ENCODE measurements at places on chromosomes 6 and 20.

DNA sequence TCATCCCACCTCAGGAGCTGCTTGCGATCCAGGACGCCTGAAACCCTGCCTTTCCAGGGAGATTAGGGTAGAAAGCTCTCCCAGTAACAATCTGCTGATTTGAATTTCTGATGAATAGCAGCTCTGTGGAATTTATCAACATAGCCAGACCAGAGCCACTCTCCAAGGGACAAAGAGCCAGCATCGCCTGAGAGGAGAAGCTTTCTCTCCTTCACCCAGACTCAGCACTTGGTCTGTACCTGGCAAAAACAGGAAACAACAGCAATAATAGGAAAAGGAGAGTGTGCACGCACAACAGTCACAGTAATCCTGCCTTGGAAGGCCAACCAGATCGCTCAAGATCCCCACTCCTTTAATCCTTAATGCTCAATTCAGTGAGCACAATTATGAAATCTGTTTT is 22.3 kb upstream of the ROS1 start:
- DNase-seq: no peak

- DNase-seq: peak; percentile 31
These were observed 3.4 kb upstream of the ZNF292 start for GRCh38 chr6:87151781-87152525.

DNA sequence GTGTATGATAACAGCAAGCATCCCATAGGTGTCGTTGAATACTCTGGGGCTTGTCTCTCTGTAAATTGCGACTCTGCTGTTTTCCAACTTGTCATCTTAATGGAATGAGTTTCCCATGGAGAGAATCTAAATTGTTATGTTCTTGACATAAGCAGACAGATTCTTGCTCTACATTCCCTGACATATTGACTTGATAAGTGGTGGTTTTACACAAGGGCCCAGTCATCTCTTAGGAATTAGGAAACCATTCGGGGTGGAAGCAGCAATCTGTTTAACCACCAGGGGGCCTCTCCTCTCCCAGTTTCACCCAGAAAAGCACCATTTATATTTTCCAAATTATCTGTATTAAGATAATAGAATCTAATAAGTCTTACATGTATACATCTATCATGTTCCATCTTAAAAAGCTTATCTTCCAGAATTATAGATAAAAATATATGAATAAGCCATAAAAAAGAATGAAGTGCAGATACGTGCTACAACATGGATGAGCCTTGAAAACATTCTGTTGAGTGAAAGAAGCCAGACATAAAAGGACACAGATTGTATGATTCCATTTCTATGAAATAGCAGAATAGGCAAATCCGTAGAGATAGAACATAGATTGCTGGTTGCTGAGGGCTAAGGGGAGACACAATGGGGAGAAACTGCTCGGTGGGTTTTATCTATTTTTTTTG is 23.1 kb upstream of the MROH8 start:
- no peak for DNase-seq

- no peak for DNase-seq
These were observed 62.6 kb downstream of the BACH2 start for GRCh38 chr6:90233994-90234393.

GRCh38 chr6:99605911-99606655 is 550 bp upstream of the PRDM13 start:
- DNase-seq: no peak

GRCh38 chr20:33475381-33476152 is 14.3 kb upstream of the CBFA2T2 start:
- DNase-seq: no peak

GRCh38 chr20:12638633-12639312 is 370.0 kb upstream of the SPTLC3 start:
- DNase-seq: no peak

DNA sequence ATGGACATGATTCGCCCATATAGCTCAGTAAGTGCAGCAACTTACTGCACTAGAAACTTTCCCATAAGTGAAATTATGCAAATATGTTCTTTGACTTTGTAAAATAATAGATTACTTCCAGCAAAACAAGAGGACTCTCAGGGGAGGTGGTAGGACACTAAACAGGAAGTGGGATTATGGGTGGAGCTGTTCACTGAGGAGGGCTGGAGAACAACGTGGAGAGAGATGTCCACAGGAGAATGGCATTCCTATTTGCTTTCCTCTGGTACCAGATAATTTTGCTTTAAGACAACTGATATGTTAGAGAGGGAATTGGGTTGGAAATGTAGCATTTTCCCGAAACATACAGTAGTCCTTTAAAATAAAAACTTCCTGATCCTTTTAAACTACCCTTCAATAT is 3.7 kb downstream of the TPD52L1 start:
- DNase-seq: no peak

DNA sequence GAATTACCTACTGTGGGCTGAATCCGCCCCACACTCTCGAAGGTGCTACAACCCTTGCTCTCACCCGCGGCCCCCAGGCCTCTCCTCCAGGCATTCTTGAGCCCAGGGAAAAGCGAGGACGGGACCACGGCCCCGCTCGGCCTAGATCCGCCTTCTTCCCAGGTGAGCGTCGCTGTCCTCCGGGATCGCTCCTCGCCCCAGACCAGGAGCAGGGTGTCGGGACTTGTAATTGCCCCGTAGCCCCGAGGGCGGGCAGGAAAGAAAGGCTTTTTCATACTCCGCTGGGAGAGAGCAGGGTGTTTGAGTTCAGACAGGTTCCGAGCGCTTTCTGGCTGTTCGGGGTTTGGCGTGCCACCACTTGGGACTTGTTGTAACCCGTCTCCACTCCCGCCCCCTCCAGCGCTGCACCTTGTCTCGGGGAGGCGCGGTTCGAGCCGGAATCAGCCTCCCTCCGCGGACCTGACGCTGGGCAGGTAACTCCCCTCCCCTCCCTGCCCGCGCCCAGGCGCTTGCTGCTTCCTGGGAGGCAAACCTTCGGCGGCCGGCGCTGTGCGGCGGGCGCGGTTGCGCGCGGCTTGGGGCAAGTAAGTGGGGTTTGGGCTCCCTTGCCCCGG is at the start of gene FAM83B:
Gene FAM83B, plus strand, starts transcription at position 529 of the 614 bp plus-strand sequence. CDS start 23,476 bp downstream, outside the sequence.
- no peak for DNase-seq

- DNase-seq: no peak
These were observed 50.7 kb downstream of the LRRC1 start for GRCh38 chr6:53845280-53846195.

GRCh38 chr6:129704708-129705107 is 5.3 kb downstream of the ARHGAP18 start:
- DNase-seq: no peak

DNA sequence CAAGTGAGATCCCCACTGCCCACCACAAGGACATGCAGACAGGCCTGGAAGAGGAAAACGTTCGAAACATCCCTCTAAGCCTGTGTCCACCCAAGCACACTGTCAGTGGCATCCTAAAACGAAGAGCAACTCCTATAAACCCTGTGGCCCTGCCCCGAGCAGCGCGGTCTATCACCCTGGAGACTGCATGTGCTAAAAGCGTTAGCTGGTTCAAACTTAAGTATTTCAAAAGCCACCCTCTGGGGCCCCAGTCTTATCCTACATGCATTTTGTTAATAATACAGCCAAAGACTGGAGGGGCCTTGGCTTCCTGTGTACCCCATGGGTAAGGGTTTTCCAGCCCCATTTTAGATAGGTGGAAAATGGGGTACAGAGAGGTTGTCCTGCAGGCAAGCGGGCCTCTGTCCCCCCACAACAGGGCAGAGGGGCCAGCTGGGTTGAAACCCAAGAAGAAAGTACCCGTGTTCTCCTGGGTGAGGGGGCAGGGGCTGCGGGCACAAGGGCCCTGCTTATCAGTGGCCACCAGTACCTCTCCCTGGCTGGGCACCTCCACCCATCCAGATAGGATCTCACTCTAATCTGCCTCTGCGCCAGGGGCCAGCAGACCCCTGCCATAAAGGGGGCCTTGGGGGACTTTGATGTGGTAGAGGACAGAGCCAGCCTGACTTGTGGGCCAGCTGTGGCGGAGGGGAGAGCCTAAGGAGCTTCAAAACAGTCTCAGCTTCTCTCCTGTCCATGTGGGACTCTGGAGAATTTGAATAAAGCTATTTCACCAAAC is 28.3 kb downstream of the PREX1 start:
- DNase-seq: no peak

DNA sequence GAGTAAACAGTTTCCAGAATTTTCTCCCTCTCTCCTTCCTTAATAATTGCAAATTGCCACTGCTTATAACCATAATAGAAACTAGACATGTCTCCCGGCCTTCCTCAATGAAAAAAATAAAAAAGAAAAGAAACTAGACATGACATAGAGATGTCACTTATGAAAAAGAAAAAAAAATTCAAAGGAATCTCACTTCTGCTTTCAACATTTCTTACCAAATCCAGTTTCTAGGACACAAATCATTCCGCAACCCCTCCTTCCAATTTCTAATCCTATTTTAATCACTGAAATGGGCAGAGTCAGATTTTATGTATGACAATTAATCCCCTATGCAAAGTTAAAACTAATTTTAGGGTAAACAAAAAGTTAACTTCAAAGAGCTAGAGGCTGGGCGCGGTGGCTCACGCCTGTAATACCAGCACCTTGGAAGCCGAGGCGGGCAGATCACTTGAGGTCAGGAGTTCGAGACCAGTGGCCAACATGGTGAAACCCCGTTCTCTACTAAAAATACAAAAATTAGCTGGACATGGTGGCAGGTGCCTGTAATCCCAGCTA is 40.1 kb upstream of the EEF1A1 start:
- no peak for DNase-seq

- DNase-seq: no peak
These were observed 26.5 kb upstream of the PLEKHG1 start for GRCh38 chr6:150573041-150573681.

DNA sequence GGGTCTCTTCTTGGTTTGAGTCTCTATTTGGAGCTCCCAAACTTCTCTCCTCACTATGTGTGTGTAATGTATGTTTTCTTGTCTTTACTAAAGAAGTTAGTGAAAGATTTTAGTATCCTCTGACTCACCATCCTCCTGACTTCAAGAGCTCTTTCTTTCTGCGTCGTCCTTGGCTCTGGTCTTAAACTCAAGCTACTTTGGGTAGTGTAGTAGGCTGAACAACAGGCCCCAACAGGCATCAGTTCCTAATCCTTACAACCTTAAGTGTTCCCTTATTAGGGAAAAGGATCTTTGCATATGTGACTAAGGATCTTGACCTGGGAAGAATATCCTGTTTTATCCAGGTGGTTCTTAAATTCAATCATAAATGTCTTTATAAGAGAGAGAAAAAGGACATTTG is 810.2 kb downstream of the MAFB start:
- no peak for DNase-seq

GRCh38 chr6:128290221-128290620 is 230.2 kb downstream of the PTPRK start:
- DNase-seq: no peak

DNA sequence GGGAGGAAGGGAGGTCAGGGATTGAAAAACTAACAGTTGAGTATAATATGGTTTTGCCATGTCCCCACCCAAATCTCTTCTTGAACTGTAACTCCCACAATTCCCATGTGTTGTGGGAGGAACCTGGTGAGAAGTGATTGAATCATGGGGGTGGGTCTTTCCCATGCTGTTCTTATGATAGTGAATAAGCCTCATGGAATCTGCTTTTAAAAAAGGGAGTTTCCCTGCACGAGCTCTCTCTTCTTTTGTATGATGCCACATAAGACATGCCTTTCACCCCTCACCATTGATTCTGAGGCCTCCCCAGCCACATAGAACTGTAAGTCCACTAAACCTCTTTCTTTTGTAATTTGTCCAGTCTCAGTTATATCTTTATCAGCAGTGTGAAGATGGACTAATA is 833.4 kb upstream of the MAP3K7 start:
- DNase-seq: no peak

- DNase-seq: no peak
These were observed 9.6 kb downstream of the SRC start for GRCh38 chr20:37355252-37356180.

DNA sequence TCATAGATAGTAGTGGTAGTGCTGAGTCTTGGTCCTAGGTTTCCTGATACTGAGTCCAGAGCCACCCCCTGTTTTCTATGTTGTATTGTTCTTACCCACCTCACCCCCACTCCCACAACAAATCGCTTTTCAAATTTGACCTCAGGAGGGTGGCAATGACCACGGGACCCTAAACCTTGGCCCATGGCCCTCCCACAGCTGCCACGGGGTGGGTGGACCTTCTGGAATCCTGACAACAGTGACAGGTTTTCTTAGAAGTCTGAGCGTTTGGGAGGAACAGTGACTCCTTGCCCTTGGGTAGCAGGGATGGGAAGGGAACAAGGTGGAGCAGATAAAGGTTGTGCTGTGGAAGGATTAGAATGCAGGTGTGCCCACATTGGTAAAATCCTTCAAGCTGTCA is 36.9 kb downstream of the TGM3 start:
- no peak for DNase-seq

DNA sequence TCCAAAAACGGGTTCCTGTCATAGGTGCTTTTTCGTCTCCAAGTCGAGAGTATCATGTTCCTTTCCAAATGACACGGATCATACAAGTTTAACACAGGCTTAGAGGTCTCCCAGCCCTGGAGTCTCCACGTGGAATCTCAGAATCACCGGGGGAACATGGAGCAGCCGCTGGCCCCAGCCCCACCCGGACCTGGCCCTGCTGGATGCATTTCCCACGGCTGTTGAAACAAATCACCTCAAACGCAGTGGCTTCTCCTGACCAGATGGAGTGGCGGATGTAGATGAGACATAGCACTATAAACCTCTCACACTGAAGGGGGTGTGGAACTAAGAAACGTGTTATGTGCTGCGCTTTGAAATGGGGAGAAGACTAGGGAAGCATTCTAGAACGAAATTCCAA is 70.0 kb upstream of the FRMD1 start:
- no peak for DNase-seq

DNA sequence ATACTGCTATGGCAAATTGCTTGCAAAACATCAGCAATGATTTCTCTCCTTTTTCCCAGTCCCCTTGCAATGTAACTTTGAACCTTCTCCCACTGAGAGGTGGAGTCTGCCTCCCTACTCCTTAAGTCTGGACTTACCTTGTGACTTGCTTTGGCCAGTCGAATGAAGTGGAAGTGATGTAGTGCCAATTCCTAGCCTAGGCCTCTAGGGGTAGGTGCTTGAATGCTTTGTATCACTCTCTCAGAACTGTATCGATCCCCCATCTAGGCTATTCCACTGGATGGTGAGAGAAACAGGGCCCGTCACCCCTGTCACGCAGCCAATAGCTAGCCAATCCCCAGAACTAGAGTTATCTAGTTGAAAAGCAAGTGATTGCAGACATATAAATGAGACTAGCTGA is 238.6 kb downstream of the BTBD3 start:
- no peak for DNase-seq

DNA sequence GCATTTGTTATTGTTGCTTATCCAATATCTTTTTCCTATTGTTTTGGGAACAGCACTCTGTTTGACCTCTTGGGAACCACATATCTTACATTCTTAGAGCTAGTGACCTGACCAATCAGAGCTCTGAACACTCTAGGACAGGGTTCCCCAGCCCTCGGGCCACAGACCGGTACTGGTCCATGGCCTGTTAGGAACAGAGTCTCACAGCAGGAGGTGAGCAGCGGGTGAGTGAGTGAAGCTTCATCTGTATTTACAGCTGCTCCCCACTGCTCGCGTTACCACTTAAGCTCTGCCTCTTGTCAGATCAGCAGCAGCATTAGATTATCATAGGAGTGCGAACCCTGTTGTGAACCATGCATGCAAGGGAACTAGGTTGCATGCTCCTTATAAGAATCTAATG is 226.0 kb upstream of the TSHZ2 start:
- no peak for DNase-seq

- DNase-seq: no peak
These were observed 156.2 kb downstream of the BCAS1 start for GRCh38 chr20:53914091-53914780.
